Hippocampal formation (tissue), 2 donors: ENCODE measurements at places on chromosomes 13 and 19.

DNA sequence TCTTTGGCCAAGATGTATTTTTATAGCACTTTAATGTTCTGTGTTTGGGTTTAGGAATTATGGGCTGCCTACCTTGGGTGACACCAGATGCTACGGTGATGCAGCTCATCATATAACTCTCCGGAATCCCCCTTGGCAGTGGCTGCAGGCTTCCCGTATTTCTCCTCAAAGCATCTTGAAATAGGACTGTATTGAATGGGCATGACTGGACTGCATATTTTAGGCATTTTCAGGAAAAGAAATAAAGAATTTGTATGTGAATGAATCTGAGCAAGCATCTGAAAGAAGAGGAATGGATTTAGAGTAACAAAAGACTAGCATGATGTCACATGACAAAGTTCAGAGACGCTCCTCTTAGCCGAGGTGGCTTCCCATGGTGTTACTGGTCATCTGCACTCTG lies 70.6 kb downstream of the DGKH start:
- DNase-seq, result no peak

- DNase-seq, result no peak
These were observed 5.4 kb upstream of the LRFN1 start for GRCh38 chr19:39325778-39326665.

GRCh38 chr13:61728471-61728870 lies 312.8 kb upstream of the PCDH20 start:
- no peak for DNase-seq

DNA sequence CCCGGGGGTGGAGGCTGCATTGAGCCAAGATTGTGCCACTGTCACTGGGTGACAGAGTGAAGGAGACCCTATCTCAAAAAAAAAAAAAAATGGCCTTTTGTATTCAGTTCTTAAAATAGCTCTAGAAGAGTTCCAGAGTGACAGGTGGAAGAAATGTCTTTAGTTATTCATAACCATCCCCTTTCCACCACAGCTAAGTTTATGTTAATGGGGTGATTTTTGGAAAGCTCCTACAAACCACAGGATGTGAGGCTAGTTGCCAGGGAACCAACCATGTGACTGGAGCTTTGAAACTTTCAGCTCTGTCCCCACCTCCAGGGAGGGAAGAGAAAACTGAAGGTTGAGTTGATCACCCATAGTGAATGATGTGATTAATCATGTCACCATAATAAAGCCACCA lies 6.9 kb downstream of the ZNF490 start:
- DNase-seq, result no peak

- DNase-seq, result peak; percentile 91
These were observed at the start of gene ZNF112 for GRCh38 chr19:44356383-44357111. Gene ZNF112, minus strand, starts transcription at chr19:44356680. Its CDS starts 16,141 bp downstream, at chr19:44340539.

DNA sequence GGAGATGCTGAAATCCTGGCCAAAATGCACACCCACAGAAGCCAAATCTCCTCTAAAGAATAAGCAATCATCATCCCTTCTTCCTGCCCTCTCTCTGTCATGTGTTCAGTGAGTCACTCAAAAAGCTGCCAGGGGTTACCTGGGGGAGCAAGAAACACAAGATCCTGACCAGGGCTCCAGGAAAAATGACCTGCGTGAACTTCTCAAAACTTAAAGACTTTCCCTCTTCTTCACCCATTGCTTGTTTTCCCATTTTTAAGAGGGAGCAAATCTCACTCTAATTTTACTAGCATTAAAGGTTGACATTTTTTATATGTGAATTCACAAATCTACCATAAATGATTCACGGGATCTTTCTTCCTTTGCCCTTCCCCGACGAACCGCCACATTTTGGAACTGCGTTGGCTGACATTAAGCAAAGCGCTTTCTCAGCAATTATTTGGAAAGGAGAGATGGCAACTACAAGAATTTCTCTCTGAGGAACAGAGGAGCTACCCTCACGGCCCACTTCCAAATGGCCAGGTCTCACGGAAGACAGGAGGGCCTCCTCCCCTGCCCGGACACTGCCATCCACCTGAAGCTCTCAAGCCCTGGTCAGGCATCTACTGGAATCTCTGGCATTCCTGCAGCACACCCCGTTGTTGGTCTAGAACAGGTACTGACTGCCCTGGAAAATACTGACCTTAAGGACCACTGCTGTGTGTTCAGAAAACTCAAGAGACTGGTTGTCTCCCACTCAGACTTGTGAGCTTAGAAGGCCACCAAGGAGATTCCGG lies 14.2 kb downstream of the TSHZ3 start:
- DNase-seq, result no peak

GRCh38 chr19:5434970-5435641 lies 20.1 kb upstream of the ZNRF4 start:
- no peak for DNase-seq

DNA sequence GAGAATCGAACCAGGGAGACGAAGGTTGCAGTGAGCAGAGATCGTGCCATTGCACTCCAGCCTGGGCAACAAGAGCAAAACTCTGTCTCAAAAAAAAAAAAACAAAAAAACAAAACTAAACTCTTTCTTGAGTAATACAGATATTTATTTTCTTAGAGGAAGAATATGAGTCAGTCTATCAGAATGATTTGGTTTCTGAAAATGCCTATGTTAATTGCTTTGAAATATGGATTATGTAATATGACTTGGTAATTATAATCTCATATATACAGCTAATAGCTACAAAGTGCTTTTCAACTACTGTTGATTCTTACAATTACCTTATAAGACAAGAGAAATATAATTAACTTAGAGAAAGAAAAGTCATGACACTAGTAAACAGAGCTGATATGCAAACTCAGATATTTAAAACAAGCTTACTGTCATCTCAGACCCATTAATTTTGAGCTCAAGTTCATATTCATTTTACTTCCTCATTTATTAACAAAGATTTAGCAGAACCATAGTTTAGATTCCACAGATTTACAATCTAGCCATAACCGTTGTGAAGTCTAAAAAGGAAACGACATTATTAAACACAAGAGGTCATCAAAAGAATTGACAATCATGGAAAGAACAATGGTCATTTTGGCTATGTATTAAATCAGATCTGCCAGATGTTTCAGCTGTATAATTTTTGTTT lies 88.0 kb downstream of the TBC1D4 start:
- no peak for DNase-seq

- DNase-seq, result no peak
These were observed 2738.9 kb upstream of the PCDH20 start for GRCh38 chr13:64154514-64154913.

DNA sequence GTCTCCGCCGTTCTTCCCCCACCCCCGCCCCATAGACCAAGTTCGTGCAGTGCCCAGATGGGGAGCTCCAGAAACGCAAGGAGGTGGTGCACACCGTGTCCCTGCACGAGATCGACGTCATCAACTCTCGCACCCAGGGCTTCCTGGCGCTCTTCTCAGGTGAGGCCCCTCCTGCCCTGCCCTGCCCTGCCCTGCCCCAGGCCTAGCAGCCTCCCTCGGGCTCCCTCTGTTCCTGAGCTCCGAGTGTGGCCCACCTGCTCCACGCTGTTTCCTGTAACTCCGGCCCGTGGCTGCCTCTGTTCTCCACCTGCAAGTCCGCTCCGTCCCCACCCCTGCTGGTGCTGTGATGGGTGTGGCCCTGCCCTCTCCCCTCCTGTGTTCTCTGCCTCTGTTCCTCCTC lies 6.4 kb downstream of the LHB start:
- DNase-seq, result no peak

- no peak for DNase-seq
These were observed 418.2 kb downstream of the IRS2 start for GRCh38 chr13:109368230-109368629.

DNA sequence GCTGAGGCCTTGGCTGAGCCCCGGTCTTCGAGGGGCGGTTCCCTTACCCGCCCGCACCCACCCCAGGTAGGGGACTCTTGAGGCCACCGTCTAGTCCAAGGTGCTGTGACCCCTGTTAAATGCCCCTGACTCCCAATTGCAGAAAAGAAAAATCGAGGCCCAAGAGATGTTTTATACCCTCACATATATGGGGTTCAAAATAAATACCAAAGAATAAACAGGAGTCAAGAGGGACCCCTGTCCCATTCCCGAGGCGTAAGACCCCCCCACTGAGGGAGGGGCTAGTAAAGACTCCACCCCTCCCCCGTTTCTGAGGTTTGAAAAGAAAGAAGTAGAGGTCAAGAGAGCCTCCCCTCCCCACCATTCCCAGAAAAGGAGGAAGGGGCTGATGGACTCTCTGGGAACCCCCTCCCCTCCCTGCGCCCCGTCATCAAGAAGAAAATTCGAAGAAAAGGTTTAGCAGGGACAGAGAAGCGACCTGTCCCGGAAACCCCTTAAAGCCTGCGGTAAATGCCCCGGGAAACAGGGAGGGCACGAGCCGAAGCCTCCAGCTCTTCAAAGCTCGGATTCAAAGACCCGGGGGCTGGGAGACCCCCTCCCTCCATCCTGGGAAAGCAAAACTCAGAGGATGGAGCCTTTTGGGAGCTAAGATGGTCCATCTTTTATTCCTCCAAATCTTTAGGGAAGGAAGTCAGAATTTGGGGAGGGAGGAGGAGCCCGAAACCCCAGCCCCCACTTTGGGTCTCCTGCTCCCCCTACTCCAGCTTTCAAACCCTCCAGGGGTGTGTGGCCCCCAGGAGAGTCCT lies 755 bp upstream of the RAB3A start:
- DNase-seq, result peak; percentile 65

DNA sequence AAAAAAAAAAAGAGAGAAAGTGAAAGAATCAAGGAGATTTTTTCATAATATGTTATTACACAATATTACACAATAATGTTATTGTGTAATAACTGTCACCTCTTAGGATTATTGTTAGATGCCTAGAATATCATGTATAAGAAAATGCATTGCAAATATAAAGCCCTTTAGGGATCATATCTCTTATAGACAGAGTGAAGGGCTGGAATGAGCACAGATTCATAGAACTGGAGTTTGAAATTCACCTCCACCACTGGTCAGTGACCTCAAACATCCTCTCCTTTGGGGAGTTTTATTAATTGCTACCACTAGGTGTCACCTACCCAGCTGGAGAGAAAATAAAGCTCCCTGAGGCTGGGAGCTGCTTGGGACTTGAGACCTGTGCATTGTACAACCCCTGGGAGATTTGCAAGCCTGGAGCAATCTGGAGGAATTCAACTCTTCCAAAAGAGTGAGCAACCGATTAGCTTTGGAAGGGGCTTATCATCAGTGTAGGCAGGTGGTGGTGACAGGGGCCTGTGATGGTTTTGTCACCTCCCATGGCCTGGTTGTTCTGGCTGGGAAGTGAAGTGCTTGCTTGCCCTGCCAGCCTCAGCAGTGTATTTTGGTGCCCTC lies 30.3 kb upstream of the FRY start:
- DNase-seq, result no peak

DNA sequence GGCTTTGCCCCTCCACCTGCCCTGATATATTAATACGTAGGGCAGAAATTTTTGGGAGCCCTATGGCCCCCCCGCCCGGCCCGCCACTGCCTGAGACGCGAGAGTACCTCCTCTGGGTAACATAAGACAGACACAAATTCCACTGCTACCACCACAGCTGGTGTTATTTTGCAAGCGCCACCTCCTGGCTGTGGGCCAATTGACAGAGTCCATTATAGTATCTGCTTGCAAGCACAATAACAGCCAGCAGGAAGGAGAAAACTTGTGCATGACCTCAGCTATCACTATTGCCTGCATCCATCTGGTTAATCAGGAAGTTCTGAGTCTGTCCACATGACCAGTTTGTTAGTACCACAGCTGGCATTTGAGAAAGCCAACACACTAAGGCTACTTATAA lies 25.3 kb upstream of the OR10H2 start:
- no peak for DNase-seq

GRCh38 chr19:29704562-29705558 lies 10.2 kb downstream of the C19orf12 start:
- DNase-seq, result no peak

DNA sequence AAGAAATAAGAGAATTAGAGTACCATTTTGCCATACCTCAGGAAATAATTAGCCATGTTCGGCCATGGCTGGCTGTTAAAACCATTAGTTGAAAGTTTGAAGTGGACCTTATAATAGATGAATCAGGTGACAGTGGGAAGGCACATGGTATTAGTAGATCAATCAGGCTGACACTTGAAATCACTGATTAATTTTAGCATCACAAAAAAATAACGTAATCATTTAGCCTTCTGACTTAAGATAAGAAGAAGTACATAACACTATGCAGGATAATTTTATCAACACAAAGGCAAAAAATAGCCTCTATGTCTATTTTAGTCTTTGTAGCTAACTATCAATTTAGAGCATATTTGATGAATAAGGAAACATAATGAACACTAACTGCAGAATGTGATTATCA lies 615.5 kb downstream of the PCDH17 start:
- no peak for DNase-seq

GRCh38 chr19:12967907-12968306 lies 1.5 kb upstream of the DAND5 start:
- DNase-seq, result no peak

GRCh38 chr13:89865164-89866064 lies 1482.1 kb upstream of the MIR17HG start:
- no peak for DNase-seq

DNA sequence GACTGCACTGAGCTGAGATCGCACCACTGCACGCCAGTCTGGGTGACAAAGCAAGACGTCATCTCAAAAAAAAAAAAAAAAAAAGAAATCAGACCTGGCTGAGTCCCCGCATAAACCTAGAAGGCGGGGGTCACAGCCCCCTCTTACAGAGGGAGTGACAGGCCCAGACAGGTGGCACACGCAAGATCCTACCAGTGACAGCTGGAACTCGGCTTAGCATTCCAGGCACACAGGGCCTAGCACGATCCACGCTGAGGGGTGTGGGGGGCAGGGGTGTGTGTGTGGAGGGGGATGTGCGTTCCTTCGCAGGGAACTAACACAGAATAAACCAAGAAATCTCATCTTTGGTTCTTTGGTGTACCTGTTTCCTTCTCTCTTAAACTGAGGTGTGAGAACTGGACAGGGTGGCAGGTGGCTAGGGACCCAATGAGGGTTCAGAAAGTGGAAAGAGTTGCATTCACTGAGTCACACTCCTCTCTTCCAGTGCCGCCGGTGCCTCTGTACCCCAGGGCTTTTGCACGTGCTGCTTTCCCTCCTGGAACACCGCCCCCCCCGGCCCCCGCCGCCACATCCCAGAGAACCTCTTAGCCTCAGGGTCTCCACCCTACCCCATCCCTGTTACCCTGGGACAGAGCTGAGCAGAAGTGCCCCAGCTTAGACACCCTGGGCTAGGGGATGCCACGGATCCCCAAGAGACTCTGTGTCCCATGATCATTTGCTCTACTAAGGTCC lies 5.0 kb downstream of the SGTA start:
- no peak for DNase-seq

- no peak for DNase-seq
These were observed 523.4 kb downstream of the FGF9 start for GRCh38 chr13:22194106-22194805.

- DNase-seq, result no peak
These were observed 71.7 kb upstream of the GTF3A start for GRCh38 chr13:27352698-27353097.

- DNase-seq, result no peak
These were observed 2.5 kb upstream of the ISYNA1 start for GRCh38 chr19:18440415-18440877.

DNA sequence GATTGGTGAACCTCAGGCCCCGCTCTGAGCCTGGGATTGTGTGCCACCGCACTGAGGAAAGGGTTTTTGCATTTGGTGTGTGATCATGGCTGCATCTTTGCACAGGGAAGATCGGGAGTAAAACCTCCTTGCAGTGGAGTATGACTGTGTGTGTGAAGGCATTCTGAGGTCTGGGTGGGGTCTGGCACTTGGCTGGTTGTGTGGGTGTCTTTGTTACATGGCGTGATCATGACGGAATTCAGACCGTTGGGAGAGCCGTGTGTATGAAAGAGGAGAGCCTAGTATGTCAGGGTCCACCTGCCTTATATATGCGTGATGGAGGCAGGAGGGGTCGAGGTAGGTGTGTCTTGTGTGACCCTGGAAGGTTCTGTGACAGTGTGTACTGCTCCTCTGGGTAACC lies 740 bp upstream of the BEST2 start:
- DNase-seq, result no peak

- DNase-seq, result no peak
These were observed 111.3 kb upstream of the MRI1 start for GRCh38 chr19:13652810-13653590.
